CD4-positive, CD25-positive, alpha-beta regulatory T cell (primary cell): ENCODE measurements at places on chromosomes 12 and 14. TPM values are rescaled to one million over a fixed set of nuclear protein-coding genes. Genes with fewer than 3 reads are reported as not detected.

- DNase-seq: no peak
Observed at GRCh38 chr14:100438678-100439592, 115.8 kb downstream of the SLC25A47 start.

DNA sequence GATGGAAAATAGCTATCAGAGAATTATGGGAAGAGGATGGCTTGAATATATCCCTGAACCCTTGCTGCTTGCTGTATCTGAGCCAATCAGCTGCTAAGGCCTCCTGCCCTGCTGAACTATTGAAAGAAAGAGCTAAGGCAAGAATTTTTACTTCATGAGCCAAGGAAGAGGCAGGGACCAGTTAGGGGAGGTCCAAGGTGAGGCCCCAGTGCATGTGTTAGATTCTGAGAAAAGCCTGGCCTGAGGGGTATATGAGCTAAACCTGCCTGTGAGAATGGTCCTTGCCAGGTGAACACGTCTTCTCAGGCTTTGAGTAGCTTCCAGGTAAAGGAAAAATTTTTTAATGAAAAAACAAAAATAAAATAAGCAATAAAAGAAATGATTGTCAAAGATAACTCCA, 218.0 kb downstream of the SYT1 start:
- DNase-seq: no peak

- no peak for DNase-seq
Observed at GRCh38 chr12:62865937-62866336, 69.0 kb downstream of the PPM1H start.

GRCh38 chr14:31320922-31321766, 99.2 kb downstream of the HEATR5A start:
- no peak for DNase-seq

GRCh38 chr14:103943673-103944072, 1.3 kb upstream of the RD3L start:
- no peak for DNase-seq

GRCh38 chr12:9363145-9363544, 154.9 kb upstream of the PZP start:
- DNase-seq: peak; percentile 73

DNA sequence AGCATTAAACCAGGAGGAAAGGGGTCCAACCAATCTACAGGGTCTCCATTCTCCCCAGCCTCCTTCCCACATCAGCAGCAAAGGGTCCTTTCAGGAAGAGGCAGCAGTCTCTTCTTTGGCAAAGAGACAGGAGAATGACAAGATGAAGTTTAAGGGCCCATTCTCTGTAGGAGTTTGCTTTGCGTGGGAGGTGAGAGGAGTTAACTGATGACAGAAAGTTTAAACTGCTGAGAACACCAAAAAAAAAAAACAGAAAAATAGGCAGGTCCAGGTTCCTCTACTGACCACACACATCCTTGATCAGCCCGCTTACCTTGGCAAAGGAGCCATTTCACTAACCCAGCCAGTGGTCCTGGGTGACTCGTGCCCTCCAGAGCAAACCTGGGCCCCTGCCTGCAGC, 5.7 kb downstream of the SLC6A13 start:
- DNase-seq: no peak

DNA sequence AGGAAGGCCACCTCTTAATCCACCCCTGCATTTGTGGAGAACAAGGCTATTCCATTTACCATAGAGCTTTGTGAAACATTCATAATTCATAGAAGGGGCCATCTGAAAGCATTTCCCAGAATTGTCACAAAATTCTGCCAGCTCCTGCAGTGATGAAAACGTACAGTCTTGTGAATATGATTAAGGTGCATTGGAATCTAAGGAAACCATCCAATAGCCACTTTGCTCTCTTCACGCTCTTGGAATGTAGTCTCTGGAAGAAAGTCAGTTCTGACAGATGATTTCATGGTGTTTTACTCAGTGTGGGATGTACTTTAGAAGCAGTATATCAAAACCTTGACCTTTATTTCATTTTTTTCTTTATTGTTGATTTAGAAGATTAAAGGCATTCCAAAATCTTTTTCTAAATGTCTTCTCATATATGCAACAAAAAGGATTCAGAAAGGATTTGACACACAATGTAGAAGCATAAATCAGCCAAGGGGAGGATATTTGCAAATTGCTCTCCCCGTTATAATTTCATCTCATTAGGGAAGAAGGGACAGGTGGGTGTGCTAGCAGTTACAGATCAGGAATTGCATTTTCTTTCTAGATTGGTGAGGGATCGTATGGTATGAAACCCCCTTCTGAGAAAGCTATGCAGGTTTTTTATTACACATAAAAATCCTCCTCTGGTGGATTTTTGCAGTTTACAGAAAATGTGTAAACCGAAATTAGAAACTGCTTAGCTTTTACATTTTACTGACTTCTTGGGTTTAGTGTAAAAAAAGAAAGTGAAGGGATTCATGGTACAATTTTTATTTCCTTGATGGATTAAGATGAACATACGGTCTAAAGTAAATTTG, 390.2 kb downstream of the LRIG3 start:
- DNase-seq: no peak

- DNase-seq: no peak
Observed at GRCh38 chr12:107938446-107938845, 163.9 kb downstream of the ASCL4 start.

DNA sequence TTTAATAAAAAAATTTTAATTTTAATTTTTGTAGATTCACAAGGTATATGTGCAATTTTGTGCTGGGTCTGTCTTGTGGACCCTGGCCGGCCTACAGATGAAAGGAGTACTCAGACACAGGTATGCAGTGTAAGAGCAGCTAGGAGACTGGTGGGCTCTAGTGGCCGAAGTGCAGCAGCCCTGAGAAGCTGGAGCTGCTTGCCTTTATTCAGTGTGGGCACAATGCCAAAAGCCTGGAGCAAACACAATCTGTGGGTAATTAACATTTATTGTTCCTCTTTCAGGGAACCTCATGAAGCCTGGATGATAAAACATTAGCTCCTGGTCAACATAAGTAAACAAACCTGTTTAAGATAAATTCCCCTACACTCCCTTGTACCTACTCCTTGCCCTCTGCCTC, 135.7 kb upstream of the SEL1L start:
- DNase-seq: no peak

- peak; percentile 26 for DNase-seq
Observed at GRCh38 chr12:51823875-51824565, 24.5 kb downstream of the FIGNL2 start.

GRCh38 chr12:127779301-127780045, 487.5 kb upstream of the TMEM132C start:
- DNase-seq: no peak

- no peak for DNase-seq
Observed at GRCh38 chr12:58695263-58695662, 225.0 kb downstream of the LRIG3 start.

DNA sequence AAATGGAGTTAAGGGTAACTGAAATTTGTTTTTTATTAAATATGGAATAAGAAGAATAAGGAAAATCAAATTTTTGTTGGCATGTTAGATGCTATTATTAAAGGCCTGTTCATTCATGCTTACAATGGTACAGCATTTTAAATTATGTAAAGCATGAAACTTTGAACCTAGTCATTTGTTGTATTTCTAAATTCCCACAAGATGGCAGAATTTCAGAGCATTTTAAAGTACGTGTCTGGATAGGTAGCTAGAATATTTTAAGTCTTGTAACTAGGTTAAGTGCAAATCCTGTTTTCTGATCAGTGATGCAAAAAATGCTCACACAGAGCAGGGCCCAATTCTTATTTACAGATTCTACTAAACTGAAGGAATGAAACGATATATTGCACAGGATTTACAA, 585.6 kb upstream of the MIS18BP1 start:
- DNase-seq: no peak

DNA sequence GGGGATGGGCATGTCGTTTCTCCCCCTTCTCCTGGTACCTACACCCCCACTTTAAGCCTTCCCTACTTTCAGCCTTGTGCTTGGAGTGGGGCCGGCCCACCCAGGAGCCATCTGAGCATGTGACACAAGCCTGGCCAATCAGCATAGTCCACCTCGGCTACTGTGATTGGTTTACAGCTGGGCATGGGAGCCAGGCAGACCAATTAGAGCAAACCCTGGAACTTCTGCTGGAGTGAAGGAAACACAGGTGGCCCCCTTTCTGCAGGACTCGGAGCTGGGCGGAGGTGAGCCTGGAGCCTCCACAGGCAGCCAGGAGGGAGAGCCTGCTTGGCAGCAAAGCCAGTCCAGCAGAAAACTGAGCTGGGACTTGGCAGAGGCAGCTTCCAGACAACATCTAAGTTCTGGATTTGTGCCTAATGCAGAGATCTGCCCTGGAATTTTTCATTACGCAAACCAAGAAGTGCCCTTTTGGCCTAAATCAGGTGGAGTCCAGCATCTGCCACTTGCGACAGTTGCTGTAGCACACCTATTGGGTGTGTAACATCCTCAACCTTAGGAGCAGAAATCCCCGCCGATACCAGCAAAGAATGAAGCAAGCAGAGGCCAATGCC, 59.5 kb downstream of the SCARB1 start:
- DNase-seq: no peak

- DNase-seq: no peak
Observed at GRCh38 chr12:5713599-5714081, 231.4 kb downstream of the ANO2 start.

- peak; percentile 62 for DNase-seq
Observed at GRCh38 chr12:6950811-6951540, at the start of gene PTPN6. PTPN6 (plus strand) TSS chr12:6951356; CDS start chr12:6951513, 157 bp downstream.

DNA sequence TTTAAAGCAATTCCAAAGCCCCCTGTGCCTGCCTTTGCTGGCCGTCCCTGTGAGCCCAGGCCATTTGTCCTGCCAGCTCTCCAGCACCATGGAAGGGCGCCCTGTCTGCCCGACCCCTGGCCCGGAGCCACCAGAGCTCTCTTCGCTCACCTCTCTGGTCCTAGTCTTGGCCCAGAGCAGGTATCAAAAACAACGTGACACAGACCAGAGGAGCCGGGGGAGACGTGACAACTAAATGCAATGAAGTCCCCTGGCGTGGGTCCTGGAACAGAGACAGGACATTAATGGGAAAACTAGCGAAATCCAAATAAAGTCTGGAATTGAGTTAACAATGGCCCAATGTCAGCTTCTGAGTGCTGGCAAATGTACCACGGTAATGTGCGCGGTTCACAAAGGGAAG, 83.2 kb upstream of the DIO3 start:
- no peak for DNase-seq

DNA sequence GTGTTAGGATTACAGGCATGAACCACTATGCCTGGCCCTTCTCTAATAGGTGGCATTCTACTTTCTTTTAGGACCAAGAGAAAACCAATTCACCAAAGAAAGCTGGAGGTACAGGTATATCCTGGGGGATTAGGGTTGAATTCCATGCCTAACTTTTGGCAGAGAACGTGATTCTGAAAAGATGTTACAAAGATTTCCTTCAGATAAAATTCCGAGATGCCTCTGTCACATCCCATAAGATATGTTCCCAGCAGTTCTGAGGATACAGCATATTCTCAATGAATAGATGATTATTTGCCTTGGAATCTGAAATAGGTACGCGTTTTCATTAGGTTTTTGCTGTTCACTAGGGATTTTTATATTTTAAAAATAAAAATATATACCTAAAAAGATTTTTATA, 111.9 kb upstream of the KRAS start:
- DNase-seq: no peak

GRCh38 chr14:105665951-105666277, 139.5 kb downstream of the TMEM121 start:
- DNase-seq: no peak

GRCh38 chr12:102990419-102990818, 32.9 kb downstream of the ASCL1 start:
- no peak for DNase-seq

GRCh38 chr14:93079321-93079720, 36.4 kb downstream of the ITPK1 start:
- no peak for DNase-seq

GRCh38 chr14:102973706-102974285, 51.3 kb downstream of the AMN start:
- no peak for DNase-seq

DNA sequence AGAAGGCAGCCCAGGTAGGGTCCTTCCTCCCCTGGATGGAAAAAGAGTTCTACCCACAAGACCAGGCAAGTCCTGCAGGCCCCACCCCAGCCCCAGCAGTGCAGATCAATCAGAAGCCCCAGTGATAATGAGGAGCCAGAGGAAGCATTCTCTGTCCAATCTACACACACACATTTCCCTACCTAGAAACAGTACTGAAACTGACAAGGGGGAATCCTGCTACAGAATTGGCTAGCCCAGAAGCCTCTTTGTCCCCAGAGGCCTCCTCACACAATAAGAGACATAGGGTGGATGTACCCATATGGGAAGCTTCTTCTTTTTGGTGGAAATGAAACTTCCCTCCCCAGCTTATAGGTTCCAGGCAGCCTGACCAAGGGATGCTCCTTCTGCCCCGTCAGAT, 9.9 kb downstream of the FSCB start:
- no peak for DNase-seq

GRCh38 chr12:47949441-47950341, 13.7 kb upstream of the TMEM106C start:
- DNase-seq: peak; percentile 37

The WDHD1 gene
- total RNA-seq: 4.7 TPM

The ARMH4 gene
- total RNA-seq: 0.27 TPM

The KLRC1 gene
- not detected for total RNA-seq

The TAS2R43 gene
- total RNA-seq: 0.79 TPM

The RDH5 gene
- 10.1 TPM for total RNA-seq

The GPR84 gene
- not detected for total RNA-seq

The SLC25A21 gene
- total RNA-seq: not detected

The ANAPC7 gene
- 38.4 TPM for total RNA-seq

The GRIN2B gene
- total RNA-seq: not detected

The FAIM2 gene
- 0.10 TPM for total RNA-seq

The PTPRB gene
- total RNA-seq: not detected

The COL2A1 gene
- total RNA-seq: not detected

The DLK1 gene
- total RNA-seq: not detected

The POLR3B gene
- 5.2 TPM for total RNA-seq
